ENCODE measurements at places on chromosomes 5 and 9.

GRCh38 chr5:168366116-168366515, 74.7 kb downstream of the WWC1 start:
- DNase-seq: no peak

DNA sequence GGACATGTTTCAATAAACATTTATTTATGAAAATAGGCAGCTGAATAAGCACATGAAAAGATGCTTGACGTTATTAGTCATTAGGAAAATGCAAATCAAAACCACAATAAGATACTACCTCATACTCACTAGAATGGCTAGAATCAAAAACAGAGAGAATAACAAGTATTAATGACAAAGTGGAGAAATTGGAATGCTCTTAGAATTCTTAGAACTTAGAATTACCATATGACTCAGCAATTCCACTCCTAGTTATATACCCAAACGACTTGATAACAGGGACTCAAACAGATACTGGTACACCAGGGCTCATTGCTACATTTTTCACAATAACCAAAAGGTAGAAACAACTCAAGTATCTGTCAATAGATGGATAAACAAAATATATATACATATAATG, 15.1 kb upstream of the TRIM36 start:
- DNase-seq: no peak

GRCh38 chr5:65264420-65264819, 217.3 kb downstream of the ADAMTS6 start:
- no peak for DNase-seq

DNA sequence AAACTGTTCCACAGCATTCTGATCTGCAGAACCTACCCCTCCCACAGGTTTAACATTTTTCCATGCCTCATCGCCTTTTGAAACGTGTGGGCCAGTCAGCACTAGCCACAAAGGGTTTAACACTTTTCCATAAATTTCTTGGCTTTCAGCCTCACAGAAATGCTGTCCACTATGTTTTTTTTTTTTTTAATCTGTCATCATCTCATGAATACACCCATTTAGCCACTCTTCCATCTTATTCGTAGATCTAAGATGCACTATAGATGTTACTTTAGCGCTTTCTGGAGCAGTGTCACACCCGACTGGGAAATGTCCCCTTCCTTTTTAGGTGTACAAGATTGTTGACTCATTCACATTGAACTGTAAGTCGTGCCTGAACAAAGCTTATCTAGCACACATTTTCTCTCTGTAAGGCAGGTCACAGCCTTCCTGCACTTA, 62.3 kb downstream of the GCNT1 start:
- no peak for DNase-seq

- no peak for DNase-seq
Measured at GRCh38 chr9:81759680-81760215, 70.4 kb upstream of the TLE1 start.

Data from stimulated activated CD4-positive, alpha-beta T cell treated with anti-CD3 and anti-CD28 coated beads, Interleukin-15, amount 100 ng/mL, for 48 hours (primary cell).